ENCODE measurements at places on chromosomes 12 and 14.

GRCh38 chr12:27508736-27509431 is 15.1 kb upstream of the PPFIBP1 start:
- no peak for DNase-seq

DNA sequence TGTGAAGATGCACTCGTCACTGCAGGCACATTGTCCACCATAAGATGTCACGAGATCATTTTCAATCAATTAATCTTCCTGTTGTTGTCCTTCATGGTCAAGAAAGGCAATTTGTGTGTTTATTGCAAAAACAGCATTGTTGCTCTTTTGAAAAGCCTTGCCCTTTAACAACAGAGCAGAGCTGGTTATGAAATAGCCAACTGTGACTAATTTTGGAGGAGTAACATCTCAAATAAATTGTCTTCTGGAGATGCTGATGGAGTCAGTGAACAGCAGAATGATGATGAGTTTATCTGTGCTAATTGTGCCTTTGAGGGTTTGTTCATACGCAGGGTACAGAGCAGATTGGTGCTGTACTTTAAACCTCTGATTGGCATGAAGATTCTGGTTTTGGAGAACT is 88.3 kb upstream of the E2F7 start:
- DNase-seq = peak; percentile 28

- DNase-seq = no peak
Measured at GRCh38 chr12:55909513-55909884, 18.2 kb downstream of the PYM1 start.

DNA sequence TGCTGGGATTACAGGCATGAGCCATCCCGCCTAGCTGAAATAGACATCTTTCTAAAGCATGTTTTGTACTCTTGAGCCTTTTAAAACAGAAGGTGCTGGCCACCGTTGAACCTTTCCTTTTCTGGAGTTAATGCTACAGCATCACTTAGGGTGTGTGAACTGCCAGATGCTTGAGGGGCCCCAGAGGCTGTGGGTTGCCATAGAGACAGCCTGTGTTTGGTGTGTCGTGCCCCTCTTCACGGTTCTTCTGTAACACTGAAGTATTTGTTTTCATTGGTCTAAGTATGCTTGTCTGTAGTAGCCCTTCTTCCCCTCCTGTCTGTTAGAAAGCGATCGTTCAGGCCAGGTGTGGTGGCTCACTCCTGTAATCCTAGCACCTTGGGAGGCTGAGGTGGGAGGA is 30.8 kb downstream of the PLEKHG3 start:
- no peak for DNase-seq

DNA sequence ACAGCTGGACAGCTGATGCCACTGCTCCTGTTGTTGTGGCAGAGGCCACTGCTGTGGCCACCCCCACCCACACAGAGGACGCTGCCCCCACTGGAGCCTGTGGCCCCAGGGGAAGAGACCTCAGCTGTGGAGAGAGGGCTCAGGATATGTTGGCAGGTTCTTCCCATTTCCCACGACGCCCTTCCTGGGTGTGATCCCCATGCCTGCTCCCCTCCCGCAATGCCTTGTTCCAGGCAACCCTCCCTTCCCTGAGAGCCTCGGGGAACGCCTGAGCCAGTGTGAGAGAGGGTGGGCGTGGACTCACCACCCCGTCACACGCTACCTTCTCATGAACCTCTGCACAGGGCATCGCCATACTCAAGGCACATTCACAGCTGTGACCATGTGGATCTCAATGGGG is 5.7 kb upstream of the KRT82 start:
- no peak for DNase-seq

- DNase-seq = no peak
Measured at GRCh38 chr12:2494486-2495192, 300.1 kb upstream of the FKBP4 start.

- DNase-seq = no peak
Measured at GRCh38 chr12:67645601-67646000, 2.9 kb upstream of the DYRK2 start.

DNA sequence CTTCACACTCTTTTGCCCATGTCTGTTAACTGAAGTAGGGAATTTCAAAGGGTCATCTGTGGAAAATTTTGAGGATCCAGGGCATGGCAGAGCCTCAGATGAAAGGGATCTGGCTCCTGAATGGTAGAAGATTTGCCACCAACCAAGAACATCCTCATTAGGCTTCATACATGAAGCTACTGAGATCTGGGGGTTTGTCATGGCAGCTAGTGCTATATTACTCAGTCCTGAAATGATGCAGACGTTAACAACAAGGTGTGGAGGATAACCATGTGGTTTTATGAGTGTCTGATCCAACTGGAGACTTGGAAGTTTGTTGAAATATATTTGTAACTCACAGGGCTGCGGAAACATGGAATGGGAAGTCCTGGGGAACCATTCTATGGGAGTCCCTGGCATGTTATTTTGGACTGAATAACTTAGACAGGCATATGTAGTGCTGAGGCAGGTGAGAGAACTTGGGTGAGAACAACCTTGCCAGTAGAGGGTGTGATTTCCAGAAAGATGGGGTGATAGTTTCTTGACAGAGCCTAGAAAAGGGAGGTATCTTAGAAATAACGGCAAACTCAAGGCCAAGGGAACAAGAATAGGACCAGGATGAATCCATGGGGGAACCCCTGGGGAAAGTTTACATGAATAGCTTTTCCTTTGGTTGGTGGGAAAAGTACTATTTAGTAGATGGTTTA is 42.0 kb upstream of the C12orf75 start:
- no peak for DNase-seq

GRCh38 chr12:130568041-130568440 is 148.1 kb downstream of the RIMBP2 start:
- no peak for DNase-seq

- no peak for DNase-seq
Measured at GRCh38 chr14:73311708-73312030, 74.4 kb downstream of the PAPLN start.

- DNase-seq = no peak
Measured at GRCh38 chr12:57614178-57614947, 3.1 kb downstream of the ARHGEF25 start.

DNA sequence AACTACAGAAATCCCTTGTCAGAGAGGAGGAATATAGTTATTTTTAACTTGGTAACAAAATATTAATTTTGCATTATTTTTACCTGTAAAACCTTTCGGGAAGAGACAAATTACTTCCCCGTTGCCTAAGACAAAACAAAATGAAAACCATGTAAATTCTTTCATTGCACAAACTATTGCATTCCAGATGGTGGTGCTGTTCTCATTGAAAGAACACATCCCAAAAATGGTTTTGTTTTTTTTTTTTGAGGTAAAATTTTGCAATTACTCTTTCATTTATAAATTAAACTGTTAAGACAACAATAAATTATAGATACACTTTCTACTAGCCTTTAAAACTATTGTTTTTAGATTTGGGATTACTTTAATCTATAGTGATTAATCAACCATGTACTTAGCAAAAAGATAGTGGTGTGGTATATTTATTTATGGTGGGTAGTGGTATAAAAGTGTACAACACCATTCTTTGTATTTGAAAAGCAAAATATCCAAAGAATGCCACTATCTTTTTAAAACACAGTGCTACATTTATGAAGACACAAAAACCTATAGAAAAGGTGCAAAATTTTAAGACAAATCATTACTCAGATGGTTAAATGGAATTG is 115.5 kb downstream of the SLC38A1 start:
- no peak for DNase-seq

- DNase-seq = no peak
Measured at GRCh38 chr12:129665414-129665813, 238.4 kb downstream of the TMEM132D start.

GRCh38 chr14:52275372-52275771 is 7.9 kb downstream of the PTGDR start:
- no peak for DNase-seq

DNA sequence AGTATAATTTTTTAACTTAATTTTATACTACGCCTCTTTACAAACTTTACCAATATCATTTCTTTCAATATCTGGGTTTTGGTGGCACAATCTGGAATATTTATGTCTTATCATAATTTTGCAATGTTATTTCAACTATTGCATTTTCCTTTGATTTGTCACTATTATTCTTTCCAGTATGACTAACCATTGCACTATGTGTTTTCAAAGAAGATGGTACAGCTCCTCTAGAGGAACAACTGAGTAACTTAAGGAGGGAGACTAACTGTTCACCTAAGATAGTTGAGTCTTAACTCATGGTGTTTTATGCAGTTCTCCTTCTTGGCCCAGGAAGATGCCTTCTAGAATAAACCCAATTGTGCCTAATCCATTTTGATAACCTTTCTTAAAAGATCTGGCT is 60.5 kb upstream of the KIF21A start:
- no peak for DNase-seq

DNA sequence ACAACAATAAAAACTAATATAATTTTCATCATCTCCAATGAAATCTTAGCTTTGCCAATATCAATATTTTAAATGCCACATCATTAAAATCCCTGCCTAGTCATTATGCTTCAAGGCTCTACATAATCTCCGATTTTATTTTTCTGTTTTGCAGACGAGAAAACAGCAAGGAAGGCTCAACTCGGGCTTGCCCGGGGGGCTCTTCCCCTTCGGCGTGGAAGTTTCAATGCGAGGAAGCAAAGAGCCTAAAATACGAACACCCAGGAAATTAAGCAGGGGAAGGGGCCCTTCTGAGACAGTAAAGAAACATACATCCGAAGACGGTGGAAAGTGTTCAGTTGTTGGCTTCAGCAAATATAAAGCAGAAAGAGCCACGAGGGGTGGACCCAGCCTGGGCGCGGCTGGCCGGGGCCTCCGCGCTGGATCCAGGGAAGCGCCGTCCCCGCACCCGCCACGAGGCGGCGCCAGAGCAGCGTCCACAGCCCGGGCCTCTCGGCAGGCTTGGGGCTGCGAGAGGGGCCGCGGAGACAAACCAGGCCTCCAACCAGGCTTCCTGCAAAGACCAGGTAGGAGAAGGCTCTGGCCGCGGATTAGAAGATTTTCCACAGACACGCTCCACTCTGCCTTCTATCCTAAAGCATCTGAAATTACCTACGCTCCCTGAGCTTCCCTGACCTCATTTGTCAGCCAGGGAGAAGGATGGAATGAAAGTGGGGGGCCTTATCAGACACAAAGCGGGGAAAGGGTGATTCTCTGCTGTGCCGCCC is 77.2 kb downstream of the SERPINA3 start:
- DNase-seq = peak; percentile 95

- DNase-seq = no peak
Measured at GRCh38 chr14:34580381-34580780, 40.9 kb upstream of the EAPP start.

- no peak for DNase-seq
Measured at GRCh38 chr12:62885242-62885641, 49.7 kb downstream of the PPM1H start.

- no peak for DNase-seq
Measured at GRCh38 chr14:68386950-68387779, 405.7 kb downstream of the ZFP36L1 start.

DNA sequence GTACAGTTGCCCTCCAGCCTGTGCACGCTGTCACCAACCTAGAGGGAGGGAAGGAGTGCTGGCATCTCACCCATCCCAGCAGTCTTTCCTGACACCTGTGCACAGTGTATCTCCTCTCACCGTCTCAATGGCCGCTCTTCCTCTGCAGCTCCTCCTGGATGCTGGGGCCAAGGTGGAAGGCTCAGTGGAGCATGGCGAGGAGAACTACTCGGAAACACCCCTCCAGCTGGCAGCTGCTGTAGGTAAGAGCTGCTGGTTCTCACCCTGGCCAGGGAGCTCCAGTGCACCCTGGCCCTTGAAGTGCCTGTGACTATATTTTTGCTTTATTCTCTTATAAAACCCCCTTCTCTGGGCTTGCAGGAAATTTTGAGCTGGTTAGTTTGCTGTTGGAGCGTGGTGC is 68.7 kb upstream of the PWP1 start:
- no peak for DNase-seq

- DNase-seq = no peak
Measured at GRCh38 chr14:45284802-45285201, 31.8 kb upstream of the MIS18BP1 start.

GRCh38 chr14:23614395-23614828 is 21.8 kb upstream of the DHRS2 start:
- no peak for DNase-seq

DNA sequence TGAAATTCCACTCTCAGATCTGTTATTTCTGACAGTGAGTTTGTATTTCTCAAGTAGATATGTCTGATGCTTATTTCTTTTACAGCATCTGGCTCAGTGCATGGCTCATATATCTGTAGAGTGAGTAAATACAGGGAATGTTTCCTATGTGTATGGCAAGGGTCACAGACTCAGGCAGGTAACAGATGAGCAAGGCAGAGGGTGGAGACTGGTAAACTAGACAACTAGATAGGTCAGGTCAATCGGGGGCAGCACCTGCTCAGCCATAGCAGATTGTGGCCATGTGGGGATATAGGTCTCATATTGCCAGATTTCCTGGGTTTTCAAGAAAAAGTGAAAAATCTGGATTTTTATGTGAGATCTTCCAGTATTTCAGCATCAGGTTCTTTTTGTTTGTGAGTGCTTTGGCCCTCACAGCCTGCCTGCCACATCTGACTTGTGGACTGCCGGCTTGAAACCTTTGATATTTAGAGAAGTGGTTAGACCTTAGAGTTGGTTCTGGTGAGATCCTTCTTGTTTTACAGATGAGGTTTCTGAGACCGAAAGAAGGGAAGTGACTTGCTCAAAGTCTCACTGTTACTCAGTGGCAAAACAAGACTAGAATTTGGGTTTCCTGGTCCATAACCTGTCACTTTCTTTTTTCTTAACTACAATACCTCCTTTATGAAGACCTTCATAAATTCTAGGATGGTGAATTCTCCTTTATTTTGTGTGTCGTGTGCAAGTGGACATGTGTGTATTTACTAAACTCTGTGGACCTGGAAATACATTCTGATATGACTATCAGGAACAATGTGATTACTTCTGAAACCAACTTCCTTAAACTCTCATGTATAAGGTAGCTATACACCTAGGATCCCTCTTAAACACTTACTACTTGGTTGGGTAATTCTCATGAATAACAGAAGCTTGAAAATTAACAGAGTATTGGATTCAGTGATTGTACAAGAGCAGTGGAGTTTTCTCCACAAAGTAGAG is 34.4 kb downstream of the PROX2 start:
- DNase-seq = no peak

DNA sequence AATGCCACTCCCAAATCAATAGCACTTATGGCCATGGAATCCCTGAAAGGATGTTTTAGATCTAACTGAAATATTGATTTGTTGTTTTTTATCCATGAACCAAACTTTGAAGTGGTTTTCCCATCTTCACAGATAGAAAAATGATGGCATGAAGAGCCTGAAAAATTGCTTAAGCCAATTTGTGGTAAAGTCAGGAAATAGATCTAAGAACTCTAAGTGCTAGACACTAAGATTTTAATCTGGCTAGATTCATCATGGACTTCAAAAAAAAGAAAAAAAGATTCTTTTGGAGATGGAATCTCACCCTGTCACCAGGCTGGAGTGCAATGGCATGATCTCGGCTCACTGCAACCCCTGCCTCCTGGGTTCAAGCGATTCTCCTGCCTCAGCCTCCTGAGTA is 45.0 kb upstream of the STRN3 start:
- no peak for DNase-seq
